ENCODE measurements at places on chromosomes 6 and 20.

- DNase-seq, result no peak
These were observed 112.5 kb downstream of the EDN3 start for GRCh38 chr20:59412875-59413284.

DNA sequence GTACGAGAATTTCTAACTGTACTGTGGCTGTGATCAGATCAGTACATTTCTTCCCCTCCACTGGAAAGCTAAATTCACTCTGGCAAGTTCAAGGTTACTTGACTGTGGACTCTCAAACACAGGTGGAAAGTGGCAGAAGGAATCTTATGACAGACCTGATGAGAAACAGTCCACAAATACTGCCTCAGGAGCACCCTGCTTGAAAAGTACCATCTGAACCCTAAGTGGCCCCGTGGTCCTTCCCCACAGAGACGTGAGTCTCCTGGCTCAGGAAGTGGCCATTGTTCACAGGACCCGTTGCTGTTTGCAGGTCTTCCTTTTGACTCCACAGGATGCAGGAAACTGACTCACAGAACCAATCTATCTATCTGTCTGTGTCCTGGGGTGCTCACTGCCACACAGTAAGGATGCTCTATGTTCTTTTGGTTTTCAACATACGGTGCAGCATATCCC, 47.5 kb upstream of the NHSL1 start:
- DNase-seq, result peak; percentile 85

DNA sequence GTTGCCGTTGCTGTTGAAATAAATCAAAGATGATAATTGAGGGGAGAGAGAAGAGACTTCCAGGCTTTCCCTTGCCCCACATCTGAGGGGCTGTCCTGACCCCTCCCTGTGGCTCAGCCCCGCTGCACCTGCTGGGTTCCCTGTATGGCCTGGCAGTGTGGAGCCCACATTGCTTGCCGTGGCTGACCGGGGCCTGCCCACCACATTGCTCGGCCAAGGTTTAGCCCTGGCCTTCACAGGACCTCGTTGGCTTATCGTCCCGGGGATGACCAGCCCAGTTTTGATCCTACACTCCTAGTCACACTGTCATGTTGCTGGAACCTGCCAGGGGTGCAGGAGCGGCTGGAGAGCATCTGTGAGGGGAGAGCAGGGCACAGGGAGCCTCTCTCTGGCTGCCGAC, 102.4 kb downstream of the CDH4 start:
- no peak for DNase-seq

DNA sequence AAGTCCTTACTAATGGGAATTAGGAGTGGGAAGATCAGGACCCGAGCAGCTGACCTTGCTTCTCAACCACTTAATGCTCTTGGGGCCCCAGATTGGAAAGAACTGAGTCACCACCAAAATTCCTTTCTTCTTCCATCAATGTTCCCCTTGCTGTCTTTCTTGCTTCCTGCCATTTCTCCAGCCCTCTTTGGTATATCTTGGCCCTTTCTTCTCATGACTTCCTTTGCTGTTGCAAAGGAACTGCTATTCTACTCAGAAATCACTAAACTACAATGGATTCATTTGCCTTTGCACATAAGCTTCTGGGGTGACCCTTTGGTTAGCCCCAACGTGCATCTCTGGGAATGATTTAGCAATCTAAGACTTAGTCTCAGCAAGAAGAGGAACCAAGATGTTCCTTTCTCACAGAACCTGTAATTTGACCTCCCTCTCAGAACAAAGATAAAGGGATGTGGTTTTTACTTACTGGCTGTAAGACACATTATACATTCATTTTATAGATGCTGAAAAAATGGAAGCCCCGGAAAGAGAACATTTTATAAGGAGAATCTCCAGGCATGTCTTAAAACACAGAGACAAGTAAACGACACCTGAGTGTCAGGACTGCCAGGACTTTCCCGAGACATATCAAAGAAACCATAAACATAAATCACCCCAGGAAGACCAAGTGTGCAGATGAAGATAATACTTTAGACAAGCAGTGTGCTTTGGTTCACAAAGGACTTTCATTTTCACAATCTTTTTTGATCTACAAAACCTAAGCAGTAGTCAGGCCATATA, 99.0 kb upstream of the TNFAIP3 start:
- DNase-seq, result peak; percentile 87

DNA sequence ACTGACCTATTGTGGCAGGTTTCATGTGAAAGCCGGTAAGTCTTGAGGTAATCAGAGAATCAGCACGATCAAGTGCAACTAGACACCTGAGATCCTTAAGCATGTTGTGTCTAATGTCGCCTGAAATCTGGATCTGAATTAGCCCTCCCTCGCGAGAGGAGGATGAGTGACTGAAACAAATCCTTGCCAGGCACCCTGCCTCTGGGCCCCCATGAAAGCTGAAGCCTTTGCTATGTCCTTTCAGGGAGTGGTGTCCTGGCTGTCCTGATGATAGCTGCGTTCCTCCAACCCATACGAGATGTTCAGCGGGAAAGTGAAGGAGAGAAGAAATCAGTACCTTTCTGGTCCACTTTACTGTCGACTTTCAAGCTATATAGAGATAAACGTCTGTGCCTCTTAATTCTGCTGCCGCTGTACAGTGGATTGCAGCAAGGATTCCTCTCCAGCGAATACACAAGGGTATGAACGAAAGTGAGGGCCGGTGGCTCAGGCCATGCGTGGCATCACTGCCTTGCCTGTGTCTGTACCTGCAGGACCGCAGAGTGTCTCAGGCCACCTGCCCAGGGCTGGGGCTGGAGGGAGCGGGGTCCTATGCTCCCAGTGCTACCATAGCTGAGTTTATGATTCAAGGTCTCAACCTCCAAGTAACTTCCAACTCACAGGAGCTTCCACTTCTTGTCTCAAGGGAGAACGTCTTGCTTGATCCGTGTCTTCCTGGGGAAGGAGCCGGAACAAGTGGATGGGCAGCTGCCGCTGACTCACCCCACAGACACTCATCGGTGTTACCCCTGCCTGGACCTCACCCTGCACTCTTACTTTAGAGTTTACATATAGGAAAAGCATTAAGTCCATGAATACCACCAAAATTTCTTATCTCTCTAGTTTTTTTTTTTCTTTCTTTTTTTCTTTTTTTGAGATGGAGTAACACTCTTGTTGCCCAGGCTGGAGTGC, 12.8 kb downstream of the UNC93A start:
- no peak for DNase-seq

DNA sequence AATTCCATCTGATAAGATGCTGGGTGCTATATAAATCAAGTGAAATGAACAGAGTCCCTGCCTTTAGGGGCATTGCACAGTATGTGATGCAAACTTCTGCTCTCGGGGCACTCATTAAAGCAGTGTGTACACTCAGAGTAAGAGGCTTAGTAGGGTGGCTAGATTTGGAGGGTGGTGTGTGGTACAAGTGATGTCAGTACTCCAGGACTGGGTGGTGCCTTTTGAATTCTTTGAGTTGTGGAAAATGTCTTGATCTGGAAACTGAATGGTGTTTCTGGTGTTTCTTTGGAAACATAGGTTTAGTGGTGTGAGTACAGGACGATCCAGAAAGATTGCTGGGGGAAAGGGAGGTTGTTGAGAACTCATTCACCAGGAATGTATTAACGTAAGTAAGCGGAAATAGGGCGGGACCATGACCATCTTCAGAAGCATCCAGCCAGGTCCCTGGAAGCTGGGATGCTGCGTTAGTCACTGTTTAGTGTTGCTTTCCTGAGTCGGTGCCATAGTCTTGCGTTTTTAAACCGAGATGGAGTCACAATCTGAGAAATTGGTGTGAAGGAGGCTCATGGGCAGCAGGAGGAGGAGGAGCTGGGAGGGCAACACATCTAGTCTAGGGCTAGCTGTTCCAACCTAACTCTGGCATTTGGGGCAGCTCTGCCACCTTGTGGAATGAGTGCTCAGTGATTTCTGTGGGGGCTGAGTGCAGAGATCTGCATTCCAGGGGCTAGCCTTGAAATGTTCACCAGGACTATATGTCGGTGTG, 70.3 kb downstream of the SCAND1 start:
- peak; percentile 66 for DNase-seq

DNA sequence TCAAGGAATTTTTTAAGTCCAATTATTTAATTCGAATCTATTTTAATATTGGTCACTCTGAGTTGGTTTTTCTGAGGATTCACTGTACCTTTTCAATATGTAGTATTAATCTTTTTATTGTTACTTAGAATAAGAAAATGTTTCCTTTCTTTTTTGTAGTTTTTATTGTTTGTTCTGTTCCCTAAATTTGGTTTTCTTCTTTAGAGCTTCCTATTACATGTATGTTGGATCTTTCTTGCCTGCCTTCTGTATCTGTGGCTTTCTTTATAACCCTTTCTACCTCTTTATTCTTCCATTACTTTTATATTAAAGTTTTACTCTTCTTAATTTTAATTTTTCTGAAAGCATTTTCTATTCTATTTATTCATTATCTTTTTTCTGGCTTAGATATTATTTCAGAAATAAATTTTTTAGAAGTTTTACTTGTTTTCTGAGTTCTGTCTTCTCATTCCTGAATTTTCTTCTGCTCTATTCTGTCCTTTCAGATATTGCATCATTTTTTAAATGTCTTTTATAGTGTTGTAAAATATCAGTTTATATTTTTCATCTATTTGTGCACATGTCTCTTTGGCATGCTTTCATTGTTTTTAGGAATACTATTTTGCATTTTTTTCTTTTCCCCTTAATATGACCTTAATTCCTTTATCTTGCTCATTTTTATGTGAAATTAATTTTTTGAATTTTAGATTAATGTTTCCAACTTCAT, 33.6 kb upstream of the UST start:
- no peak for DNase-seq

DNA sequence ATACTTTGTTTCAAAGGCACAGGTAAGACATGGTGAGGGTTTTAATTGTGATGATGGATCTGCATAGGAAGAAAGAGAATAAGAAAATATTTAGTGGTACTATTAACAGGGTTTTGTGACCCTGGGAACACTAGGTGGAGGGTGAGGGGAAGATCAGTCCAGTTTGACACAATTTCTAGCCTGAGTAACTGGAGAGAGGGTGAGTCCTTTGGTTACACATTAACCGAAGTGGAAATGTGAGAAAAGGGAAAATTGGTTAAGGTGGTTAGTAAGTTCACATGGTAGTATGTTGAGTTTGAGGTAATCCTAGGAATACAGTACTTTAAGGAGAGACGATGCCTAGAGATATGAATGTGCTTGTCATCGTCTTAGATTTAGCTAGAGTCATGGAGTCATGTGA, 54.8 kb upstream of the POU3F2 start:
- no peak for DNase-seq

DNA sequence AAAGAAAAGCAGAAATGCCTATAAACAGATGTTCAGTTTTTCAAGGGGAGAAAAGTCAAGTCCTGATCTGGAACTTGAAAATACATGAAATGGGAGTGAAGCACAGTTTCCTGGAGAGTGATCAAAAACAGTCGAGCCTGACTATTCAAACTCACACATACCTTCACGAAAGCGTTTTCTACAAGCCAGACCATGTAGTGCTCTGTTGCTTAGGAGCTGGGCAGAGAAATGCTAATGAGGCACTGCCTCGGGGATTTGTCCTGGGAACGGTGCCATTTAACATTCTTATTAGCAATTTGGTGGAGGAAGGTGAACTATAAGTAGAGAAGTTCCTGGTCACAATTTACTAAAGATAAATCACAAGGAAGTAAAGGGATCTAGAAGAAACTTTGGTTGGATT, 5.9 kb downstream of the NHSL1 start:
- DNase-seq, result no peak

DNA sequence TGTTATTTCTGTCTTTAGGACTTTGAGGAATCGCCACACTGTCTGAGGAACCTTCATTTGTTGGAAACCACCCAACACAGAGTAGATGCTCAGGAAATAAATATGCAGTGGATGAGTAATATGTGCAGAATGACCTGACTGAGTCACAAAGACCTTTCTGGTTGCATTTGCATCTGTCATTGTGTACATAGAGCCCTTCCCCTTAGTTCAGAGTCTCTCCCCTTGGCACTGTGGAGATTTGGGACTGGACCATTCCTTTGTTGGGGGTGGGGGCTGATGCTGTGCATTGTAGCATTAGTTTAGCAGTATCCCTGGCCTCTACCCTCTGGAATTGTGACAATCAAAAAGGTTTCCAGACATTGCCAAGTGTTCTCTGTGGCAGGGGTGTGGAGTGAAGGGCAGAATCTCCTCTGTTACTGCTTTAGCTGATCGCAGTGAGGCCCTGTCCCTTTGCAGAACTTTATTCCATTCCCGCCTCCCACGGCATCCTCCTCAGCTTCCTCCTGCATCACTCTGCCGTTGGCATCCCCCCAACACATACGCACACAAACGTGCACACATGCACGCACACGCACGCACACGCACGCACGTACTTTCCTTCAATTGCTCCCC, 64.5 kb downstream of the EYA2 start:
- no peak for DNase-seq

GRCh38 chr20:45779011-45779915, 12.4 kb downstream of the WFDC3 start:
- peak; percentile 51 for DNase-seq

DNA sequence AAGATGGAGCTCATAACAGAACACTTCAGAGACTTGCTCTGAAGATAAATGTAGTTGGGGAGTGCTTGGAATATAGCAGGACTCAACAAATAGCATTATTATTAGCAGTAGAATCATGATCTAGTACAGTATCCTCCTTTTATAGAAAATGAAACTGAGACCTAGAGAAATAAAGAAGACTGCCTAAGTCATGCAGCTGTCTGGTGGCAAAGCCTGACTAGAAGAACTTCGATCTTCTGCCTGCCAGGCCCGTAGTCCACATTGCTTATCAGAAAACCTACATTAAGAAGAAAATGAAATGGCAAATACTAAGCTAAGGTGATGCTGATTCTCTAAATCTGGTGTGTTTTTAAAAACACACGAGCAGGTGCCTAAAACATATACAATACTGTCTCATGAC, 46.4 kb upstream of the DST start:
- no peak for DNase-seq

GRCh38 chr20:63084563-63084927, 77.8 kb upstream of the BHLHE23 start:
- no peak for DNase-seq

DNA sequence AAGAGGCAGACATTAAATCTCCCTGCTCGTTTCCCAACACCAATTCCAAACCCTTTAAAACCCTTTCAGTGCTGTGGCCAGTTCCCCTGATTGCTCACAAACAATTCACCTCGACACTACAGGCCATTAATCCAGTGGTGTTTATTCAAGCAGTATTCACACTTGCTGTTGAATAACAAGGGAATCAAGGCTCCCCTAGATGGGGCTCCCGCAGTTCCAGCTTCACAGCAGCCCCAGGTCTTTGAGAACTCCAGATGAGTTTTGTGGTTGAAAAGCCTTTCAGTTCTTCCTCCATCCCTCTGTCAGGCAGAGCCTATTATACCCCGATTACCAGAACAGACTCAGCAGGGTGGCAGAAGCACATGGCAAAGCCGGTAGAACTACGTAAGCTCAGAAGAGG, 36.2 kb downstream of the JAG1 start:
- DNase-seq, result no peak

- no peak for DNase-seq
These were observed 131.6 kb downstream of the DST start for GRCh38 chr6:56510984-56511531.

- peak; percentile 81 for DNase-seq
These were observed 102.1 kb downstream of the ATG5 start for GRCh38 chr6:106223300-106223930.
